ENCODE measurements at places on chromosomes 7 and 10. TPM values are rescaled to one million over a fixed set of nuclear protein-coding genes. Genes with fewer than 3 reads are reported as not detected.

AZGP1 gene
- not detected for total RNA-seq

NPY gene
- not detected for total RNA-seq

TUBAL3 gene
- not detected for total RNA-seq

LRIT1 gene
- not detected for total RNA-seq

C10orf67 gene
- under 0.01 TPM for total RNA-seq

ZNRF2 gene
- total RNA-seq, result 4.0 TPM

TFPI2 gene
- 369 TPM for total RNA-seq

CDK6 gene
- total RNA-seq, result 28.3 TPM

SH2D4B gene
- total RNA-seq, result not detected

HECTD2 gene
- 7.0 TPM for total RNA-seq

SLC16A9 gene
- total RNA-seq, result 0.59 TPM

RBP3 gene
- total RNA-seq, result not detected

DNAH11 gene
- under 0.01 TPM for total RNA-seq

MACC1 gene
- 0.37 TPM for total RNA-seq

ANKRD30A gene
- total RNA-seq, result not detected

DIP2C gene
- 12.5 TPM for total RNA-seq

FGL2 gene
- 0.20 TPM for total RNA-seq

NPC1L1 gene
- not detected for total RNA-seq

ERVW-1 gene
- not detected for total RNA-seq

CFAP46 gene
- total RNA-seq, result 0.39 TPM

WNT2 gene
- 0.73 TPM for total RNA-seq

POMZP3 gene
- 7.0 TPM for total RNA-seq

UPK3BL2 gene
- total RNA-seq, result 3.7 TPM

KIAA1217 gene
- 7.3 TPM for total RNA-seq

RAPGEF5 gene
- 0.37 TPM for total RNA-seq

SPDYE2 gene
- not detected for total RNA-seq

IFIT5 gene
- total RNA-seq, result 21.1 TPM

TCERG1L gene
- not detected for total RNA-seq
